ENCODE measurements at places on chromosomes 7 and 10.

DNA sequence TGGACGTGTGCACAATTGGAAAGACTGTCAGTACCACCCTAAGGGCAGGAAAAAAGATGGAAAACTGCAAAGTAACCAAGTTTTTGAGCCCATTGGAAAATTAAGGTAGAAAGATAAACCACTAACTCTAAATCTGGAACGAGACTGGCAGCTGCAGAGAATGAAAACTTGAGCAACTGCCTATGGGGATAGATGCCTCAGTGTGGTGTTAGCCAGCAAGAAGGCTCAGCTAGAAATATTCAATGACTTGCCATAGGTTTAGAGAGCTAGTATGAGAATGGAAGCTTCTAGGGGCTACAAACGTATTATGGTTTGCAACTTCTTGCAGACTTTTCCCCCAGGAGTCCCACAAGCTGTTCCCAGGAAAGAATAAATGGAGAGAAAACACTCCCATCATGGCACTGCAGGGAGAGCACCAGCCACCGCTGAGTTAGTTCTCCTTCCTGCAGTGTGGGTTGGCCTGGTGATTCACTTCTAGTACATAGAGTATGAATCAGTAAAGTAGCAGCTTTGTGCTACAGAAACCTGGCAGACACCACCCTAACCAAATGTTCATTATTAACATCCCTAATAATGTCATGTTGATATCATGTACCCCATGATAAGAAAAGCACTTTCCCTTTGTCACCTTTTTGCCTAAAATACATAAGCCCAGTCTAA, 372.4 kb upstream of the VWC2 start:
- no peak for DNase-seq

DNA sequence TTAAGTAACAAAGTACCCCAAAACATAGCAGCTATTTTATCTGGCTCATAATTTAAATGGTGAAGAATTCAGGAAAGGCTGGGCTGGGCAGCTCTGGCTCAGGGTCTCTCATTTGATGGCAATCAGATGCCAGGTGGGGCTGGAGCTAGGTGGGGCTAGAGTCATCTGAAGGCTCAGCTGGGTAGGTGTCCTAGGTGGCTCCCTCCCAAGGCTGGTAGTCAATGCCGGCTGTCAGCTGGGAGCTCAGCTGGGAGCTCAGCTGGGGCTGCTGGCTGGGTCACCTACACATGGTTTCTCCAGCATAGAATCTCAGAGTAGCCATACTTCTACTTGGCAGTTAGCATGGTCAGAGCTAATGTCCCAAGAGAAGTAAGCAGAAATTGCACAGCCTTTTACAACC, 34.1 kb downstream of the OSBPL3 start:
- DNase-seq, result no peak

DNA sequence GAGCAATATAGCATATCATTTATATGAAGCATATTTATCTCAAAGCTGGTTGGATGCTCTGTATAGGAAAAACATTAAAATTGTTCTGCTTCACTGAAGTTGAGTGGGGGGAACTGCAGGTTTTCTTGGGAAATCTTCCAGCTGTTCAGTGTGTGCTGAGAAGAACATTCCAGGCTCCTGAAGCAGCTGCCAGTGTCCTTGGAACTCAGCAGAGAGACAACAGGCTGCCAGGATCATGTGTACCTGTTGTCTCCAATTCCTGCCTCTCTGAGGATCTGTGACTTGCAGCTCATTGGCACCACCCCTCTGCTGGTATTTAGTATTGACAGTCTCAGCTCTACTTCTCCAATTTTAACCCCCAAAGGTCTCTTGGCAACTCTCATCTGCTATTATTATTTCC, 42.3 kb upstream of the PRKG1 start:
- peak; percentile 36 for DNase-seq

DNA sequence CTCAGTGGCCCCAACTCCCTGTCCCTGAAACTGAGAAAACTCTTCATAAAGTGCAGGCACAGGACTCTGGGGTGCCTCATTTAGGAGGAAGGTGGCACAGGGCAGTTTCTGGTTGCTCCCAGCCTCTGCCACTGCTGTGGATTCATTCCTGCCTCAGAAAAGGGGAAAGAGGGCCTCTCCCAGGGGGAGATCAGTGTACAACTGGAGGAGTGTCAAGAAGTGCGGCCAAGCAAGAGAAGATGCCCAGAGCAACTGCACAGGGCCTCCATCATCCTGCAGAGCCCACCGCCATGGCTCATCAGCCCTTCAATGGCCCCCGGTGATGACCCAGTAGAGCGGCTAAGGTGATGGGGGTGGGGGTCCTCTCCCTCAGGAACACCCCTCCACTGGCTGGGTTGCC, 150.3 kb downstream of the PLXNA4 start:
- DNase-seq, result no peak

GRCh38 chr10:71092812-71093401, 119.5 kb upstream of the UNC5B start:
- no peak for DNase-seq

GRCh38 chr10:84537447-84537931, 209.1 kb downstream of the CCSER2 start:
- DNase-seq, result peak; percentile 77

GRCh38 chr10:113496111-113497109, 56.4 kb upstream of the HABP2 start:
- no peak for DNase-seq

- DNase-seq, result peak; percentile 99
Measured at GRCh38 chr10:92290837-92291615, at the start of the genes CPEB3 and MARCHF5. TSS of gene CPEB3 (minus strand) at chr10:92291078. CDS start at chr10:92240350, 50,728 bp downstream. TSS of gene MARCHF5 (plus strand) at chr10:92291167. CDS start at chr10:92291495, 328 bp downstream.

GRCh38 chr7:22639396-22639795, 87.6 kb upstream of the IL6 start:
- no peak for DNase-seq

DNA sequence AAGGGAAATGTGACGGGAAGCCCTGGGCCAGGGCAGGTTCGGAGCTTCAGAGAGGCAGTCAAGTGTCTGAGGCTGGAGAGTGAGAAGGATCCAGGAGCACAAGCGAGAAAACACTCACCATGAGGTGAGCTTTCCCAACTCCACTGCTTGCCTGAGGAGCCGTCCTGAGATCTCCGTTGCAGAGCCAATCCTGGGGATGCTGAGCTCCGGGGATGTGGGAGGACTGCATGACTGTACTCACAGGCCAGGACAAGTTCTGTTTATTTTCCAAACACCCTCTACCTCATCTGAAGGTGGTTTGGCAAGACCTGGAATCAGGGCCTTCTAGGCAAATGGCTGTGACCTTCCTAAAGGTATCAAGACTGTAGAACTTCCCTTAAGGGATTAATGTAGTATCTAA, 38.7 kb downstream of the GLI3 start:
- DNase-seq, result no peak

DNA sequence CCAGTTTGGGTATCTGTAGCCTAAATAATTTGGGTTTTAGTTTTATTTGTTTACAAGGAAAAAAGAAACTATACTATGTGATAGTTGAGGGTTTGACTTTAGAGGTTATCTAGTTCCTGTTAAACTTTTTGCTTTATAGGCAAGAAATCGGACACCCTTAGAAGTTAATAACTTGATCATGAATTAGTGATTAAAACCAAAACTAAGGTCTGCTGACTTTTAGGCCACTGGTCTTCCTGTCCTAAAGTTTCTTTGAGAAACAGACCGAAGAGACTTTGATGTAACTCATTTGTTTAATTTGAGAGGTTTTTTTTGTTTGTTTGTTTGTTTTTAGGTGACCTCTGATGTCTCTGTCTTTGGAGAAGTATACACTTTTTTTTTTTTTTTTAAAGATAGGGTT, 59.7 kb downstream of the PHTF2 start:
- DNase-seq, result no peak

- no peak for DNase-seq
Measured at GRCh38 chr7:103715376-103716120, 269.5 kb upstream of the SLC26A5 start.

GRCh38 chr10:37304036-37304435, 178.6 kb downstream of the ANKRD30A start:
- DNase-seq, result no peak

GRCh38 chr7:159310457-159311171, 165.9 kb upstream of the VIPR2 start:
- DNase-seq, result no peak

- no peak for DNase-seq
Measured at GRCh38 chr7:51471210-51471980, 154.8 kb upstream of the COBL start.

- no peak for DNase-seq
Measured at GRCh38 chr7:3037259-3037658, 6.4 kb downstream of the CARD11 start.

DNA sequence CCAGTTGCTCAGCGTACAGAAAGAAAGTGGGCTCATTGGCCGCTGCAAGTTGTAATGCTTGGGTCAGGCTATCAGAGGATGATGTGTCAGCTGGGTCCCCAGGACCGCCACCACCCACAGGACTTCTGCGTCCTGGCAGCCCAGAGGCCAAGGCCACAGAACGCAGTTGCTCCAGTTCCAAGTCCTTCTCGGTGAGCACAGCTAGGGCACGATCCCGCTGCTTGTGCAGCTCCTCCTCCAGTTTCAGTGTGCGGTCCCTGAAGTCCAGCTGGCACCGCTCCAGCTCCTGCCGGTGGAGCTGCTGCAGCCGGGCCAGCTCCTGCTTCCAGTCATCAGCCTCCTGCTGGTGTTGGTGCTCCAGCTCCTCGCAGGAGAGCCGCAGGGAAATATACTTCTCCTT, 3.0 kb downstream of the GCC1 start:
- DNase-seq, result no peak

DNA sequence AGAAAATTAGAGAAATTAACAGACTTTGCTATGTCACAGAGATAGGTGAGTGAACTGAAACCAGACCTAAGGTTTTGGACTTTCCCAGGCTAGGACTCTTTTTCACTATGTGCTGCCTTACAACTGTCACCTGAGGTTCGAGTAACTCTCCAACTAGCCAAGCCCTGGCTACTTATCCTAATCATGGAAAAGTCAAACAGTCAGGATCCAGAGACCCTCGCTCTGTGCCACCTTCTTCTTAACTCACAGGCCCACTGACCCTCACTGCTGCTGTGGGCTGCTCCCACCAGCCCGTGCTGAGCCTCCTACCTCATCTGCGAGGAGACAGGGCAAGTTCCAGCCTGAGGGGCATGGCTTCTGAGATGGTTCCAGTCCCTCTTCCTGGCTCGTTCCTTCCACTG, 211.4 kb upstream of the KLF14 start:
- DNase-seq, result no peak

DNA sequence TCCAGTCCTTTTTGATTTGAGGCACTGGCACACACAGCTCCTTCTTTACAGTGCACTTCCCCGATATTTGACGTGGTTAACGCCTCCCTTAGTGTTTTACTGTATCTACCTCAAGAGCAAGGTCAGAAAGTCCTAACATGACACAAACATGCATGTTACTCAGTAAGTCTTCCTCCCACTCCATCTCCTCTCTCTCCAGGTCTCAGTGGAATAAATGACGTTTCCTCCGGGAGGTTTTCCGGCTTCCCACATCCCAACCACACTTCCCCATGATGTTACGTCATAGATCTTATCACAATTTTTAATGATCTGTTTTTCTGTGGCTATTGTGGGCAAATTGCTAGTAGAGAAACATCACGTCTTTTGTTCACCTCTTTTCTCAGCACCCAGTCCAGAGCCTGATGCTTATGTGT, 165.7 kb downstream of the PTPN20 start:
- DNase-seq, result no peak

GRCh38 chr10:11318826-11319598, 292.4 kb downstream of the USP6NL start:
- DNase-seq, result no peak

- DNase-seq, result peak; percentile 53
Measured at GRCh38 chr7:73519867-73520672, 2.0 kb downstream of the BAZ1B start.

DNA sequence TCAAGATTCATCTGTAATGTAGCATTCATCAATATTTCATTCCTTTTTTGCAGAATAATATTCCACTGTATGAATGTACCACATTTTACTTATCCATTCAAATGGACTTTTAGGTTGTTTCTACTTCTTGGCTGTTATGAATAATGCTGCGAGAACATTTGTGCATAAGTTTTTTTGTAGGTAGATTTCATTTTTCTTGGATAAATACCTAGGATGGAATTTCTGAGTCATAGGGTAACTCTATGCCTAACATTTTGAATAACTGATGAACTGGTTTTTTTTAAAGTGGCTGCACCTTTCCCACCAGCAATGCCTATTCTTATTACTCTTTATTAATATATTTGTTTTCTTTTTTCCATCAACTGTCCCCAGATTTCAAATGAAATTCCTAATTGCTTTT, 9.1 kb upstream of the XPNPEP1 start:
- no peak for DNase-seq

DNA sequence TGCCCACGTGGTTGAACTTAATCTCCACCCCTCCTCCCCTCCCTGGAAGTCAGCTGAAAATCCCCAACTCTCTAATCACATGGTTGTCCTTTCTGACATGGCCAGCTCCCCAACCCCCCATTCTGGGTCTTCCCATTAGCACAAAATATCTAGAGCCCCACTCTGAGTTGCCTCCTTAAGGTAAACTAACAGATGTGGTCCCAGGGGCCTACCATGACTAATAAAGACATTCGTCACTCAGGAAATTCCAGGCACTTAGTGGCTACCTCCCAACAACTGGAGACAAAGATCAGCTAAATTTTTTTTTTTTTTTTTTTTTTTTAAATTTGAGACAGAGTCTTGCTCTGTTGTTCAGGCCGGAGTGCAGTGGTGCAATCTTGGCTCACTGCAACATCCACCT, 21.1 kb downstream of the CCDC126 start:
- DNase-seq, result no peak

GRCh38 chr10:51257511-51258248, 183.4 kb downstream of the PRKG1 start:
- DNase-seq, result no peak

DNA sequence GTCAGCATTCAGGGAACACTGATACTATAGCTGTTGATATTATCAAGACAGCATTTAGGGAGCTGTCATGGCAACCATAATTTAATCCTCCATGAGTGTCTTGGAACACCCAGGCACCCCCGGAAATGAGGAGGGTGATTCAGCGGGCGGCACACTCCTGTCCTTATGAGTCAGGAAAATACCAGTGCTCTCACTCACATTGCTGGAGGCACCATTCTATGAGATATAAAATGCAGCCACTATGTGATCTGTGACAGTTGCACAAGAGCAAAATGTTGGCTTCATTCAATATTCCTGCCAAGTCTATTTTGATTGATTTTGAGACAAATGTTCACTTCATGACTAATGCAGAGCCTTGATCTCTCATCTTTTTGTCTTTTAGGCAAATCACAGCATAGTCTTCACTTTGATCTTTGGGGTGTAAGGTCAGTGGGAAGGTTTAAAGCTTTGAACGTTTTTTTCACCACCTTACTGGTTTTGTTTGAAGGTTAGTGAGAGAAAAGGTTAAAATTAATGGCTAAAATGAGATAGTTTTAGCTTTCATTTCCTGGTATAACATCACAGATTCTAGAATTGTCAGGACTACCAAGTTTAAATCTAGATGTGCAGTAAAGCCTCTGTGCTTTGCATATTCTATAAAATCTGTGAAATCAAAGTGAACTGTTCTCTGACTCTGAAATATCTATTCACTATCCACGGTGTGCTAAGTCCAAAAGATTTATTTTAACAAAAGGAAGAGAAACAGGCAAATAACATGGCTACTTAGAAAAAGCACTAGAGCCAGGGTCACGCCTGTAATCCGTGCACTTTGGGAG, 12.4 kb upstream of the ARHGAP12 start:
- DNase-seq, result no peak

All from T47D (cell line).